ENCODE measurements at places on chromosomes 1 and 21. TPM values are rescaled to one million over a fixed set of nuclear protein-coding genes. Genes with fewer than 3 reads are reported as not detected.

SPOCD1 gene
- total RNA-seq = 2.0 TPM

PROX1 gene
- 114 TPM for total RNA-seq

FCRL4 gene
- total RNA-seq = not detected

SOX13 gene
- total RNA-seq = 23.0 TPM

COL16A1 gene
- 0.65 TPM for total RNA-seq

HTR6 gene
- total RNA-seq = not detected

IFNLR1 gene
- 0.05 TPM for total RNA-seq

EFCAB7 gene
- total RNA-seq = 5.1 TPM

MCOLN2 gene
- total RNA-seq = 0.05 TPM

RXFP4 gene
- 0.19 TPM for total RNA-seq

PLA2G2A gene
- total RNA-seq = not detected

OPTC gene
- total RNA-seq = not detected

NR0B2 gene
- not detected for total RNA-seq

KCNK1 gene
- not detected for total RNA-seq

PHACTR4 gene
- total RNA-seq = 28.5 TPM

MGST3 gene
- 166 TPM for total RNA-seq

DCDC2B gene
- not detected for total RNA-seq

ADORA1 gene
- total RNA-seq = 0.19 TPM

ABCA4 gene
- total RNA-seq = 113 TPM

C1orf94 gene
- total RNA-seq = not detected

NASP gene
- total RNA-seq = 114 TPM

CD84 gene
- total RNA-seq = not detected

B3GALT2 gene
- 2.9 TPM for total RNA-seq

RORC gene
- under 0.01 TPM for total RNA-seq

HCRTR1 gene
- 4.6 TPM for total RNA-seq

C4BPA gene
- under 0.01 TPM for total RNA-seq

ALX3 gene
- not detected for total RNA-seq

SPRR1A gene
- not detected for total RNA-seq
